ENCODE measurements at places on chromosomes 7 and 10. TPM values are rescaled to one million over a fixed set of nuclear protein-coding genes. Genes with fewer than 3 reads are reported as not detected.
A peak's percentile ranks its signal among the peaks of the same experiment; 100 is the strongest.

The CADPS2 gene
- total RNA-seq, result 5.3 TPM

The WASL gene
- total RNA-seq, result 27.2 TPM

The GOLGA7B gene
- total RNA-seq, result 0.44 TPM

The NPY gene
- total RNA-seq, result not detected

The PON1 gene
- total RNA-seq, result not detected

The STEAP2 gene
- 5.9 TPM for total RNA-seq

The MMS19 gene
- 42.1 TPM for total RNA-seq

The CUBN gene
- 1.1 TPM for total RNA-seq

DNA sequence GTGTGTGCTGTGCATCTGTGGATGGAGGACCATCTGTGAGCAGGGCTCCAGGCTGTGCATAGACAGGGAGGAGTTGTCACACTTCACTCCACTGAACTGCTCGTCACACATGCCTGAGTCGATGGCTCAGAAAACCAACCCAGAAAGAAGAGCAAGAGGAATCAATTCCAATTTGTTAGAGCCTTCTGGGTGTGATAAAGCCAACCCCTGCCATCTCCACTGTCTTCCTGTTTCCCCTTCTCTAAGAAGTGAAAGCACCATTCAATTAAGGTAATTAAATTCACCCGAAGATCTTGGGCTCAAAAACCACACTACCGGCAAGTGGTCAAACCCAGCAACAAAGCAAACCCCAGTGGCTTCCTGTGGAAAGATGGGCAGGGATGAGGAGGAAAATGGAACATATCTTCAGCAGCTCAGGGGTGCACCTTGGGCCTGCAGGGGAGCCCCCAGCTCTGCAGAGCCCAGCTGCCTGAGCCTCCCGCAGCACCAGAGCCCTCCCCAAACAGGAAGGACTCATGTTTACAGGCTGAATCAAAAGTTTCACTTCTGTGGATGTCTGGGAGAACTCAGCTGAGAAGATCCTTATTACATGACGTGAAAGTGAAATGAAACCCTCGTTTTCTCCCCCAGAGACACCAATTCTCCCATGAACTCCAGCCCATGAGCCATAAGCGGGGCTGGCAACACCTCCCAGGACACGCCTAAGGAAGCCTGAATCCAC lies 10.9 kb downstream of the C10orf71 start:
- no peak for DNase-seq
- H3K27me3 ChIP-seq, result no peaks in the 10 kb centered on the region
- no peak overlapping the region for H3K4me3 ChIP-seq
- no peak overlapping the region for H3K27ac ChIP-seq

- H3K27ac ChIP-seq, result no peak overlapping the region
- DNase-seq, result no peak
- H3K27me3 ChIP-seq, result no peaks in the 10 kb centered on the region
These were observed 85.4 kb downstream of the FAM13C start for GRCh38 chr10:59276919-59277318.

DNA sequence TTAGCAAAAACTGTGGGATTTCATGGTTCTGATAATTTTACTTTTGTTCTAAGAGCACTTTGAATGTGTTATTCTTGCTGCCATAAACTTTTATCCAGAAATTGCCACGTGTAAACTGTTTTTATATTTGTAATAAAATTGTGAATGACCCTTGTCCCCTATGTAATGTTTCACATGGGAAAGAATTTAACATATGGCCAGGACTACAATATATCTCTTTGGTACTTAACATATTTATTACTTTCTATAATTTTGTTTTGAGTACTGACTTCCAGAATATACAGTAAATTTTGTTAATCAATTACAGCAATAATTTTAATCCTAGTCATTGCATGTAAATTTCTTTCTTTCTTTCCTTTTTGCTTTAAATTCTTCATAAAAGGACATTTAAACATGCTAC lies 735.0 kb upstream of the PHF14 start:
- peaks cover 13% of the 10 kb centered on the region for H3K4me1 ChIP-seq
- H3K27ac ChIP-seq, result peak overlapping the region; percentile 80
- peak overlapping the region; percentile 40 for H3K4me3 ChIP-seq
- H3K36me3 ChIP-seq, result no peaks in the 10 kb centered on the region
- H3K27me3 ChIP-seq, result no peaks in the 10 kb centered on the region

DNA sequence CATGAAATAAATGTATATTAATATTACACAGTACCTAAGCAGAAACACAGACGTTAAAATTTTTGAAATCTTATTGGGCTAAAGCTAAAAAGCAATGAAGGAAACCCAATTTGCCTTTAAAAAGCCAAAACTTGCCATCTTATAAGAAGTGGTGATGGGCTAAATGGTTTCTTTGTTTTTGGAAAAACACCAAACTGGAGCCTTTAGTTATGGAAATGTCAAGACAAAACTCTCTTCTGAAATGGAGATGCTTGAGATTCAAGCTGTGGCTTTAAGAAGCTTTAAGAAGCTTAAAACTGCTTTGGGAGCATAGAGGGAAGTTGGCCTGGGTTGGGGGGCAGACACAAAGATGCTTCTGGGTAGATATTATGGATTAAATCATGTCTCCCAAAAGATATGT lies 277.0 kb downstream of the GFRA1 start:
- no peak overlapping the region for H3K4me3 ChIP-seq
- no peak for DNase-seq
- H3K27me3 ChIP-seq, result no peaks in the 10 kb centered on the region
- no peak overlapping the region for H3K27ac ChIP-seq
- no peaks in the 10 kb centered on the region for H3K36me3 ChIP-seq
- H3K4me1 ChIP-seq, result no peaks in the 10 kb centered on the region

GRCh38 chr10:69007260-69007659 lies 18.7 kb downstream of the KIFBP start:
- H3K27ac ChIP-seq, result peak overlapping the region; percentile 36
- no peak for DNase-seq
- peaks cover 9% of the 10 kb centered on the region for H3K4me1 ChIP-seq
- no peaks in the 10 kb centered on the region for H3K27me3 ChIP-seq
- H3K36me3 ChIP-seq, result peaks cover 85% of the 10 kb centered on the region

DNA sequence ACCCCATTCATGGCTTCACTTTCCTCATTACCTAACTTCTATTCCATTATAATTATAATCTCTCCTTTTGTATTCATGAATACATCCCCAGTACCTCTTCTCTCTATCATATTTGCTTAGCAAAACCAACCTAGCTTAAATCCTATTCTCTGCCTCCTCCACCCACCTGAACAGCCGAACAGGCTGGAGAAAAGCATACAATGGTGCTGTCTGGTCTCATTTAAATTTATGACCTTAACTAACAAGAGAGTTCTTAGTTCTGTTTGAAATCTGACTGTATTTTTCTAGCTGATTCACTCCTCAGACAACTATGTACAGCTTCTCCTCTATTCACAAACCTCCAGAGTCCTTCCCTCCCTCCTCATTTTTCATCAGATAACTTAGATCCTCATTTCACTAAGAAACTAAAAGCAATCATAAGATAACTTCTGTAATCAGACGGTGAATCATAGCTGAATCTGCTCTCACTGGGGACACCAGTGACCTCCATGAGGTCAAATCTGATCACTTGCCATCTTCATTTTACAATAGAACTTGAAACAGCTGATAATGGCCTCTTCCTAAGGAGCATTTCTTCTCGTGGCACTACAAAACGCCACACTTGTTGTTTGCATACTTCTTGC lies 233.9 kb upstream of the AOAH start:
- DNase-seq, result no peak
- no peak overlapping the region for H3K27ac ChIP-seq
- no peaks in the 10 kb centered on the region for H3K4me1 ChIP-seq
- no peaks in the 10 kb centered on the region for H3K36me3 ChIP-seq
- H3K27me3 ChIP-seq, result no peaks in the 10 kb centered on the region
- H3K4me3 ChIP-seq, result no peak overlapping the region

GRCh38 chr10:114045136-114046086 lies 1.7 kb downstream of the ADRB1 start:
- H3K27me3 ChIP-seq, result no peaks in the 10 kb centered on the region
- peak overlapping the region; percentile 87 for H3K27ac ChIP-seq
- H3K4me1 ChIP-seq, result peaks cover 8% of the 10 kb centered on the region

- H3K4me1 ChIP-seq, result peaks cover 7% of the 10 kb centered on the region
- no peak for DNase-seq
- no peaks in the 10 kb centered on the region for H3K27me3 ChIP-seq
- no peak overlapping the region for H3K27ac ChIP-seq
- no peaks in the 10 kb centered on the region for H3K36me3 ChIP-seq
- H3K4me3 ChIP-seq, result no peak overlapping the region
These were observed 345.6 kb downstream of the GPAM start for GRCh38 chr10:111837985-111838384.

DNA sequence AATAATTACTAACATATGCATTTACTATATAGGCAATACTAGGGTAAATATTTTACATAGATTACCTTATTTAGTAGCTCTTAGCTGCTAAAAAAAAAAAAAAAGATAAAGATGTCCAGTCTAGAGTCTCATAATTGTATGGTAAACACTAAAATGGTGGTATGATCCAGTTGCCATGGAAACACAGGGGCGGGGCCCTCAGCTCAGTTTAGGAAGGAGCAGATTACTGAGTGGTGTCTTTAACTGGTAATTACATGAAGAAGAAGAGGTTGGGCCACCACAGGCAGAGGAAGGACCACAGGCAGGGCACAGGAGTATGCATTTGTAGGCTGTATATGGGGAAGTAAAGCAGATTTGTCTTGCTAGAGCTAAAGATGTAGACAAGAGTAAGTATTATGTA lies 43.7 kb downstream of the ITGB8 start:
- DNase-seq, result no peak
- no peaks in the 10 kb centered on the region for H3K36me3 ChIP-seq
- H3K27me3 ChIP-seq, result no peaks in the 10 kb centered on the region
- no peaks in the 10 kb centered on the region for H3K4me1 ChIP-seq
- H3K4me3 ChIP-seq, result no peak overlapping the region
- no peak overlapping the region for H3K27ac ChIP-seq

GRCh38 chr7:128903621-128904361 lies 6.7 kb downstream of the KCP start:
- H3K27me3 ChIP-seq, result peaks cover 42% of the 10 kb centered on the region
- no peaks in the 10 kb centered on the region for H3K4me1 ChIP-seq
- H3K36me3 ChIP-seq, result no peaks in the 10 kb centered on the region

DNA sequence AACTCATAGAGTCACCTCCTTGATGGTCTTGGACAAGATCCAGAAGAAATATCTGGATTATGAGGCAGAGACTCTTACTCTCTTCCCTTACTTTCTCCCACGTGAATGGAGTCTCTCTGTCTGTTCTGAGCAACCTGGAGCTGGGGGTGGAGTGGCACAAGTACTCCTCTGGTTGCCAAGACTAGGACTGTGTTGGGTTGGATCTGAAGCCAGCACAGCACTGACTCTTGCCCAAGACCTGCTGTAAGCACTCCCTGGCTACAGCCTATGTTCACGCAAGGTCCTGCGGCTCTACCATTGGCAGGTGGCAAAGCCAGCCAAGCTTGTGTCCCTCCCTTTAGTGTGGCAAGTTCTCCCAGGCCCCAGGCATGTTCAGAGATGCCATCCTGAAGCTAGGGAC lies 488.2 kb upstream of the NRG3 start:
- no peaks in the 10 kb centered on the region for H3K27me3 ChIP-seq
- H3K4me1 ChIP-seq, result no peaks in the 10 kb centered on the region
- no peaks in the 10 kb centered on the region for H3K36me3 ChIP-seq
- H3K4me3 ChIP-seq, result no peak overlapping the region

GRCh38 chr10:10722422-10722821 lies 295.2 kb upstream of the CELF2 start:
- DNase-seq, result no peak
- no peak overlapping the region for H3K4me3 ChIP-seq
- no peak overlapping the region for H3K27ac ChIP-seq
- no peaks in the 10 kb centered on the region for H3K27me3 ChIP-seq

Measured in heart right ventricle (tissue), 16 donors.